ENCODE measurements at places on chromosomes 6 and 20.

- no peak for DNase-seq
These were observed 135.6 kb upstream of the BACH2 start for GRCh38 chr6:90432041-90432775.

- no peak for DNase-seq
These were observed 4.6 kb downstream of the IRF4 start for GRCh38 chr6:396126-396520.

GRCh38 chr6:53916804-53917463 is 122.1 kb downstream of the LRRC1 start:
- no peak for DNase-seq

- no peak for DNase-seq
These were observed 232.5 kb downstream of the RFPL4B start for GRCh38 chr6:112579601-112580000.

DNA sequence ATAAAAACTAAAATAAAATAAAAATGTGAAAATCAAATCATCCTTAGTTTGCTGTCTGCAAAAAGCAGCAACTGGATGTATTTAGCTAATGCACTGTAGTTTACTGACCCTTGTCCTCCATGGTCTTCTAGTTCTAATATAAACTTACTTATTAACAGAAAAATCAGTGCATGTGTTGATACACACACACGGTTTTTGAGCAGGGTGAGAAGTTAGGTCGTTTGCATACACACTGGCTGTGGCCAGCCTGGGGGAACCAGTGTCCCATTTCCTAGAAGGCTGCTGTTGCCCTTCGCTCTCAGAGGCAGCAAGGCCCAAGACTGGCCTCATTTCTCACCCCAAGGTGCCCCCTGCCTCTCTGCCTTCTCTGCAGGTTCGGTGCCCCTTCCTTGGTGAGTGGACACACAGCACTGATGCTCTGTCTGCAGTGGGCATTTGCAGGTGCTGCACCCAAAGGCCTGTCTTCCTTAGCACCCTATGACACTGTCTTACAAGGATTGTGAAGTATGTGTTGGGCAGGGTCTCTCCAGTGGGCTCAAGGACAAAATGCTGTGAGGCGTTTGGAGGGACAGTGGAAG is 168.5 kb downstream of the SCP2D1 start:
- no peak for DNase-seq

DNA sequence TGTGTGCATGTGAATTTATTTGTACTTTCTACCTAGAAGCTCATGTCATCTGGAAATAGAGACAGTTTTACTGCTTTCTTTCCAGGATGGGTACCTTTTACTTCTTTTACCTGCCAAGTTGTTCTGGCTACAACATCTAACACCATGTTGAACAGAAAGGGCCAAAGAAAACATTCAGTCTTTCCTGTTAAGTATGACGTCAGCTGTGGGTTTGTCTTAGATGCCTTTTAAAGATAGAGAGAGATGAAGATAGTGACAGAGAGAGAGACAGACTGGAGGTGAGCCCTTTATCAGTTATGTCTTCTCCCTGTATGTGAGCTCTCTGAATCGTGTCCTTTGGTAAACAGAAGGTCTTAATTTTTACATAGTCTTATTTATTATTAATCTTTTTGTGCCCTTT is 3.4 kb upstream of the DACT2 start:
- no peak for DNase-seq

- no peak for DNase-seq
These were observed 127.8 kb upstream of the EEF1E1 start for GRCh38 chr6:8229915-8230756.

- DNase-seq = peak; percentile 88
These were observed 69.2 kb upstream of the TBC1D7 start for GRCh38 chr6:13397359-13398068.

- no peak for DNase-seq
These were observed 55.0 kb upstream of the PCSK2 start for GRCh38 chr20:17171746-17172280.

GRCh38 chr20:45818239-45818638 is 5.8 kb downstream of the UBE2C start:
- DNase-seq = no peak

DNA sequence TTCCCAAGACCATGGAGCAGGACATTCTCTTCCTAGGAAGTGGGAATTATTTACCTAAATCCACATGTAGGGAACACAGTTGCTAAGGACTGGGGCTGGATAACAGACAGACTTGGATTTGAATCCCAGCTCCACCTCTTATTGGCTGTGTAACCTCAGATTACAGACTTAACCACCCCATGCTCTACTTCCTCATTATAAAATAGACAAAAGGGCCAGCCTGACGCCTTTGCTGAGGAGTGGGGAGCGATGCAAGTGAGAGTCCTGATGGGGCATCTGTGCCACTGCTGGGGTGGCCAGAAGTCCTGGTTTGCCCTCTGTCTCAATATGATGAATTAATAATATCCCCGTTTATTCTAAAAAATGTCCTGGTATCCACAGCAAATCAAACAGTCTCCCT is 46.8 kb downstream of the SPATA2 start:
- no peak for DNase-seq

DNA sequence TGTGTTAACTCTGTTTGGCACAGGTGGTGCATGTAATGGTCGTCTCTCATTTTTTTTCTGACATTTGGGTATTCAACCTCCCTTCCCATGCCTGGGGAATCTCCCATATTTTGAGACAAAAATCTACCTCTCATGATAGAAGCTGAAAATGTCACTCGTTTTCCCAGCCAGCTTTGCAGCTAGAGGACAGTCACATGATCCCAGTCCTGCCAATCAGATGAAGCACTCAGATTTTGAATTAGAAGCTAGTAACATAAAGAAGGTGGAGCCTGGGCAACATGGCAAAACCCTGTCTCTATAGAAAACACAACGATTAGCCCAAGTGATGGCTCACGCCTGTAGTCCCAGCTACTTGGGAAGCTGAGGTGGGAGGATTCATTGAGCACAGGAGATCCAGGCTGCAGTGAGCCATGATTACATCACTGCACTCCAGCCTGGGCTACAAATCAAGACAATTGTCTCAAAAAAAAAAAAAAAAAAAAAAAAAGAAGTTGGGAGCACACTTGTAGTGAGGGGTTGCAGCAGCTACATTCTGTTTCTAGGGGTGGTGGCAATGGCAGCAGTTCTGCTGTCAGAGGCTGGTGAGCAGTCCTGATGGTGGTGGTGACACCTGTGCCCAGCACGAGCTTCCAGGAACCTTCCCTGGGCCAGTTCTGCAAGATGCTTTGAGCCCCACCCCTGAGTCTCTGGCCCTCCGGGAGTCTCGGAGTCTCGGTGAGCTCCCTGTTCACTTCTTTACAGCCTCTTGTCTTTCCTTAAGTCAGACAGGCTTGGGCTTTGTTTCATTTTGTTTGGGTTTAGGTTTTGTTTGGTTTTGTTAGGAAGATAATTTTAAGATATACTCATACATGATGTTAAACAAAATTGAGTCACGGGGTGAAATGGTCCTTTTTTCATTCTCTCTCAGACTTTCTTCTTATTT is 94.1 kb upstream of the KCNG1 start:
- DNase-seq = no peak

DNA sequence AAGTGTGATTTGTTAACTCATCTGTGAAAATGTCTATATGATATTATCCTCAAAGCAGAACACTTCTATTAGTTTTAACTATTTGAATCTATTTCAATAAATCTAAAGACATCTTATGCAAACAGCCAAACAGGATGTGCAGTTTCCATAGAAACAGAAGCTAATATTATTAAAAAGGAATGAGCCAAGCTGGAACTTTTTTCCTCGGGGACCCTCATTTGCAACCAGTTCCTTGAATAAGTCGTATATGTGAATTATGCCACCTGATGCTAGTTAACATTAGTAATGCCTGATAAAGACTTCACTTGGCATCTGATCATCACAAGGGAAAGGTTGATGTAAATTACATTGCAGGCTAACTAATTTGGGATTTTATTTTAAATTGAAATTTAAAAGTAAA is 216.9 kb upstream of the SMLR1 start:
- no peak for DNase-seq

DNA sequence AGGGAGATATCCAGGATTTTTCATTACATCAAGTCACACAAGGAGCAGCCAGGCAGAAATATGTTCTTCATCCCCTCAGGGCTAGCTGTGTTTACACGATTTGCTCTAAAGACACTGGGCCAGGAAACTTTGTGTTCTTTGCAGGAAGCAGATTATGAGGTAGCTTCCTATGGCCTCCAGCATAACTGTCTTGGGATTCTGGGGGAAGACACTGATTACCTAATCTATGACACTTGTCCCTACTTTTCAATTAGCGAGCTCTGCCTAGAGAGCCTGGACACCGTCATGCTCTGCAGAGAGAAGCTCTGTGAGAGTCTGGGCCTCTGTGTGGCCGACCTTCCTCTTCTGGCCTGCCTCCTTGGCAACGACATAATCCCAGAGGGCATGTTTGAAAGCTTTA is 11.2 kb downstream of the FAM120B start:
- no peak for DNase-seq

- DNase-seq = no peak
These were observed 25.0 kb upstream of the RNF144B start for GRCh38 chr6:18362058-18362561.

GRCh38 chr6:54877713-54878317 is 31.2 kb downstream of the FAM83B start:
- no peak for DNase-seq

- DNase-seq = peak; percentile 12
These were observed 7.9 kb downstream of the CALHM4 start for GRCh38 chr6:116561377-116562018.

DNA sequence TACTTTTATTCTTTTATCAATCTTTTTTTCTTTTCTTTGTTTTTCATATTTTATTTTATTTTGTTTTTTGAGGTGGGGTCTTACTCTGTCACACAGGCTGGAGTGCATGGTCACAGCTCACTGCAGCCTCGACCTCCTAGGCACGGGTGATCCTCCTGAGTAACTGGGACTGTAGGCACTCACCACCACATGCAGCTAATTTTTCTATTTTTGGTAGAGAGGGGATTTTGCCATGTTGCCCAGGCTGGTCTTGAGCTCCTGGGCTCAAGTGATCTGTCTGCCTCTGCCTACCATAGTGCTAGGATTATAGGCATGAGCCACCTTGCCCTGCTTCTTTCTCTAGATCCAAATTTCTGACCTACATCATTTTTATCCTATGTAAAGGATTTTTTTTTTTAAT is 153.2 kb downstream of the CDKAL1 start:
- no peak for DNase-seq

DNA sequence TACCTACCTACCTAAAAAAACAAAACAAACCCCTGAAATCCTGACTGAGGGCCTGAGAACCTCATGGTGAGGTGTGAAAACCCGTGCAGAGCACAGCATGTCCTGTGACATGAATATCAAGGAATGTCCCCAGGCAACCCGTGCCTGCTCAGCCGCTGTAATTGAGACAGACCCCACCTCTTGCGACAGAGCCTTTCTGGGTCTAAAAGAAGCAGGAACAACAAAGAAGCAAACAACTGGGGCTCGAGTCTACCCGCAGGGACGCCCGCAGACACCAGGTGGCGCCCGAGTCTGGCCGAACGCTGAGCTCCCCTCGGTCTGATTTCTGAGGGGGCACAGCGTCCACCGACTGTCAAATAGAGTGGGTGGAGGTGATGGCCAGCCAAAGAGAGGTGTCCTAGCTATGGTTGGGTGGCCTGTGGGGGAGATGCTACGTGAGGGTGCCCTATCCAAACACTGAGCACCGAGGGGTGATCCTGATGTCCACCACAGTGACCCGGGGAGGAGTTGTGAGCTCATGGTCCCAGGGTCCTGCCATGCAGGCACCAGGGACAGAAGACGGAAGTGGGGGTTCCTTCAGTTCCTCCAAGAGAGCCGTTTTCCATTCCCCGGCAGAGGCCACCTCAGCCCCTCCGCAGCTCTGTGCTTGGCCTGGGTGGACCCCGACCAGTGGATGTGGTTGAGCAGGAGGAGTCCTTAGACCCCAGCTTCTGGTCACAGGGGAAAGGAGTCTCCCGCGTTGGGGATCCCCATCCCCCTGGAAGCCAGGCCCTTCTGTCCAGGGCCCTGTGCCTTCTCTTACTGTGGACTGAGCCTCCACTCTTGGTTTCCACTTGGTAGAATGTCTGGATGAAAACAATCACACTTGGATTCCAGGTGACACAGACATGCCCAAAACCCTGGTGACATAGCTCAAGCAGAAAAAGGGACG is 268.2 kb downstream of the CDC5L start:
- DNase-seq = no peak

- no peak for DNase-seq
These were observed 17.5 kb downstream of the NRN1 start for GRCh38 chr6:5989141-5989723.

DNA sequence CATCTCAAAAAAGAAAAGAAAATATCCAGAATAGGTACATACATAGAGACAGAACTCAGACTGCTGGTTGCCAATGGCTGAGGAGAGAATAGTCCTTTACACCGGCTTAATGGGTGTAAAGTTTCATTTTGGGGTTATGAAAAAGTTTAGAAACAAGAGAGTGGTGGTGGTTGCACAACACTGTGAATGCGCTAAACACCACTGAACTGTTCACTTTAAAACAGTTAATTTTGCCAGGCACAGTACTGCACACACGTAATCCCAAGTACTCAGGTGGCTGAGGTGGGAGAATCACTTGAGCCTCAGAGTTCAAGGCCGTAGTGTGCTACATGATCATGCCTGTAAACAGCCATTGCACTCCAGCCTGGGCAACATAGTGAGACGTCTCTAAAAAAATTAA is 7.6 kb downstream of the ILRUN start:
- no peak for DNase-seq

DNA sequence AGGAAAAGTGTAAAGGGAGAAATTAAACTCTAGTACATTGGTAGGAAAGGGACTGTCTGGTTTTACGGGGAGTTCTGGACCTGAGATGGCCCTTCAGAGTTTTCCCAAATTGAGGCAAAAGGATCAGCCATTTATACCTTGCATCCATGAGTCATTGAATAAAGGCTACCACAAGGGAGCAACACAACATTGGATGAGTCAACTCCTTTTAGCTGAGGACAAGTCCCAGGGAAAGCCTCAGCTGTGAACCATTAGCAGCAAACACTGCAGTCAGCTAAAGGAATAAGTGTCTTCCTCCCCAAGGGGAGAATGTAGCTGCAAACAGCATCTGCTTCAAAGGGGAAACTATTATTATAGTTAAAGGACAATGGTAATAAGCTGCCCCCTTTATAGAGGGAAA is 468.7 kb upstream of the ID4 start:
- no peak for DNase-seq

GRCh38 chr6:107228754-107229153 is 113.4 kb upstream of the BEND3 start:
- no peak for DNase-seq
